Fibroblast of skin of right quadriceps (primary cell): ENCODE measurements at places on chromosomes 1 and 21.

DNA sequence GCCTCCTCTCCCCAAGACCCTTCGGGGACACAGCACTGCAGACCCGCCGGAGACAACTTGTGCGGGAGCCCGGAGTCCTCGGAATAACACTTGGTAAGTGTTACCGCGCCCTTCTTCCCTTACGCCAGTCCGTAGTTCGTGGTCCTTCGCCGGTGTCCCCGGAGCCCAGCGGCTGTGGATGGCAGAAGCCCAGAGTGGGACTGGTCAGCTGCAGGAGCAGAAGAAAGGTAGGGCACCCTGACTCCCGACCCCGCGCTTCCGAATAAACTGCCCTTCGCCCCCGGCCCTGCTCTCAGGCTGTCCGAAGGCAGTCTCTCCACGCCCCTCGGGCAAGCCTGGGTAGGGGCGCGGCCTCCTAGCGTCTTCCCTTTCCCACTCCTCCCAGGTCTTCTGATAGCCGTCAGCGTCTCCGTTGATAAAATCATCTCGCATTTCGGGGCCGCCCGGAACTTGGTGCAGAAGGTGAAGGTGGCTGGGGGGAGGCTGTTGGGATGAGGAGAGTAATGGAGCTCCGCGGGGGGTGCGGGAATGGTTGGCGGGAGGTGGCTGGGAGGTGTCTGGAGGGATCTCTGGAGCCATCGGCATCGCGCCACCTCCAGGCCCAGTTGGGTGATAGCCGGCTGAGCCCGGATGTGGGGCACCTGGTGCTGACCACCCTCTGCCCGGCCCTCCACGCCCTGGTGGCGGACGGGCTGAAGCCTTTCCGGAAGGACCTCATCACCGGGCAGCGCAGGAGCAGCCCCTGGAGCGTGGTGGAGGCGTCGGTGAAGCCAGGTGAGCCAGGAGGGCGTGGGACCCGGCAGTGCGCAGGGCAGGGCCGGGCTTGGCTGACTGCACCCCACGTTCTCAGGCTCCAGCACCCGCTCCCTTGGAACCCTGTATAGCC is 4.3 kb downstream of the RUSC1 start:
- DNase-seq, result peak; percentile 38

DNA sequence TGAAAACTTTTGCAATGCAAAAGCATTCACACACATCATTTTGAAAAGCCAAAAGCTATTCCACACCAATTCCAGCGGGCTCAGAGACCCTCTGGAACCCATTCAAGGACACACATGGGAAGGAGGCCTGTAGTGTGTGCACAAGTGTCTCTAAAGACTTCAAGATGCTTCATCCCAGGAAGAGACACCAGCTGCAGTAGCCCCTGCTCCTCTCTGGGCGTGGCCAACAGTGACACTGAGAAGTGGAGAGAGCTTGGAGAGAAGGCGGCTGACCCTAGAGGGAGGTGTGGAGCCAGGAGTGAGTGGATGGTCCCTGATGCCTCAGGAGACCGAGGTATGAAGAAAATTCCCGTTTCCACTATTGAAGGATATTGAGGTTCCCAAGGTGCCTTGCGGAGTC is 14.9 kb upstream of the TNNI1 start:
- peak; percentile 45 for DNase-seq

DNA sequence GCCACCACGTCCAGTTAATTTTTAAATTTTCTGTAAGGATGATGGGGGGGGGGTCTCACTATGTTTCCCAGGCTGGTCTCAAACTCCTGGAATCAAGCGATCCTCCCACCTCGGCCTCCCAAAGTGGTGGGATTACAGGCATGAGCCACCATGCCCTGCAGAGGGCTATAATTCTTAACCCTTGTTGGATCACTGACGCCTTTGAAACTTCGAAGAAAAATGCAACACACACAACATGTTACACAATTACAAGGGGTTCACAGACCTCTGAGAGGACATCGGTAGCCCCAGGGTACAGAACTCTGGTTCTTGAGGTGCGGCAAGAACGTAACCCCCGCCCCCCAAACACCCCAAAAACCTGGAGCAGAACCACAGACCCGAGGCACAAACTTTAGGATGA is 8.4 kb upstream of the LUZP1 start:
- no peak for DNase-seq

DNA sequence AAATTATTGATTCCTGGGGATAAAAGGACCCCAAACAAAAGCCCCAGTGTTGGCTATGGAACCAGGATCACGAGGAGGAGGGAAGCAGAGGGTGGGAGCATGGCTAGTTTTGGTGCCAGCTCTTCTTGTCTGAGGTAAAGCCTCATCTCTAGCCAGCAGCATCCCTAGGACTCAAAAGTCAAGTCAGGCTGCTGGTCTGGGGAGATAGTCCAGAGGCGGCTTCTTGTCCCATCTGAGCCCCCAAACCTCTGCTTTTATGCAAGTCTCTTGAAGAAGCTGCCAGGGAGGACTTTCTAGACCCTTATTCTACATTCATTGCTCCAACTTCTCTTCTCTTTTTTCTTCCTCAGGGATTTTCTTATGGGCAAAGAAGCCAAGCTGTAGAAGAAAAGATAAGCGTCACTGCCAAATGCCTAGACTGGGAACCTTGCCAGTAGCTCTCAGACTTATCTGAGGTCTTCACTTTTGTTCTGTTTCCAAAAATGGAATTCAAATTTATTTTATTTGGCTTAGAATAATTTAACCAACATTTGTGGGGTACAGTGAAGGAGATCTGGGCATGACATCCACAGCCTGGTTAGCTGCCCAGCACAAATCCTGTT is 6.9 kb upstream of the ANKRD35 start:
- peak; percentile 41 for DNase-seq
